ENCODE measurements at places on chromosomes 6 and 20.

DNA sequence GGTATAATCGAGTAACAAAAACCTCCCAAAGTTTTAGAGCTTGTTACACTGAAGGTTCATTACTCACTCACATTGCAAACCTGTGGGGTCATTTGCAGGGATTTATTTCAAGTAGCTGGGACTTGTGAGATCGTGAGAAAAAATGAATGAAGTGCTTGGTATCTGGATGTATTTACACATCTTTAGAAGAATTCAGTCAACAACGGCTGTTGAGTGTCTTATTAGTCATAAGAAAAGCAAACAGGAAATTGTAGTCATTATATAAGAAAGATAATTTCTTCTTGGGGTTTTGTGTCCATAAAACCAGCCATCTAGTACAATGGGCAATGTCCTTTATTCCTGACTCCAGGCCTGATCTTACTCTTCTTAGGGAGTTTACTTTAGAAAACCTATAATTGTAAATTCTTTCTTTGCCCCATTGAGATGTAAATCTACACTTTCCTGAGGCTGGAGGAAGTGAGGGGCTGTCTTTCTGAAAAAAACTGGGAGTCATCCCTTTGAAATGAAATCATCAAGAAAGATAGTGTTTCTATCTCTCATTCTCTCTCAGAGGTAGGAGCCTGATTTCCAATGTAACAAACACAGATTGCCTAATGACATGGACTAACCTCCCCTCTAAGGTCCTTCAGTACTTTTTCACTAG is 202.5 kb upstream of the ASCC3 start:
- no peak for DNase-seq

- no peak for DNase-seq
Observed at GRCh38 chr6:12776291-12776690, 59.7 kb downstream of the PHACTR1 start.

- DNase-seq = no peak
Observed at GRCh38 chr20:49136817-49137571, 51.1 kb downstream of the STAU1 start.

DNA sequence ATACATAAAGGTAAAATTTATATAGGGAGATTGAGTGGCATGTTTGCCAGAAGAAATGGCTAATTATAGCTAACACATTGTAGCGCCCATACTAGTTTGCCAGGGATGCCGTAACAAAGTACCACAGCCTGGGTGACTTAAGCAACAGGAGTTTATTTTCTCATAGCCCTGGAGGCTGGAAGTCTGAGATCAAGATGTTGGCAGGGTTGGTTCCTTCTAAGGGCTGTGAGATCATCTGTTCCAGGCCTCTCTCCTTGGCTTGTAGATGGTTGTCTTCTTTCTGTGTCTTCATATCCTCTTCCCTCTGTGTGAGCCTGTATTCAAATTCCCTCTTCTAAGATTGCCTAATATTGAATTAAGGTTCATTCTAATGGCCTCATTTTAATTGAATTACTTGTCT is 417.5 kb upstream of the OPRM1 start:
- DNase-seq = no peak

Data from NCI-H1694 (cell line).